ENCODE measurements at places on chromosomes 12 and 14.

- DNase-seq: no peak
Observed at GRCh38 chr14:22489244-22489545, 99.8 kb downstream of the DAD1 start.

GRCh38 chr12:100265732-100266584 lies 921 bp downstream of the DEPDC4 start:
- DNase-seq: no peak

- DNase-seq: no peak
Observed at GRCh38 chr12:14956024-14956891, 5.1 kb downstream of the ARHGDIB start.

DNA sequence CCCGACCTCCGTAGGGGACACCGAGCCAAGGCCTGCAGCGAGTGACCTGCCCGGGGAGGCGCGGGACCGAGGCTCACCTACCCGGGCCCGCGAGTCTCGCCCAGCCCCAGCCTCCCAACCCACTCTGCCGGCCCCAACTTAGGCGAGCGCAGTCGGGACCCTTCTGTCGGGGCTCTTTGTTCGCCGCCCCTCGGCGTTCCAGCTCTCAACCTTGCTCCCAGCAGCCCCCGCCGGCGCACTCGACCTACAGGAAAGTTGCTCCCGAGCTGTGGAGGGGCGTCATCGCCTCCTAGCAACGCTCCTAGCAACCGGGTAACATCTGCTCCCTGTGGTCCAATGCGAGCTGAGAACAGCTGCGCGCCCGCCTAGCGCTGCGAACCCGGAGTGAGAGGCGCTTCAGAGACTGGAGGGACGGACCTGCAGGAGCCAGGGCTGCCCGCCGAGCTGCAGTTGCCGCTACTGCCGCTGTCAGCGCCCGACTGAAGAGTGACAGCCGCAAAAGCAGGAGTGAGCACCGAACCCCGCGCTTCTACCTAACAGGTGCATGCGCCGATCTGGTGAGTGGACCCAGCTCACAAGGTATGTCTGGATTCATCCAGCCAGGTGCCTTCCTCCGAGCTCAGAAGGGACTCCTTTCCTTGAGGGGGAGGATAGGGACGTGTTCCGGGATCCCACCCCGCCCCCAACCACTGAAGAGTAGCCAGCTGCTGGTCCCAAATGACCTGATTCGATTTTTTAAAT lies 355.0 kb downstream of the SNAPC1 start:
- peak; percentile 58 for DNase-seq

DNA sequence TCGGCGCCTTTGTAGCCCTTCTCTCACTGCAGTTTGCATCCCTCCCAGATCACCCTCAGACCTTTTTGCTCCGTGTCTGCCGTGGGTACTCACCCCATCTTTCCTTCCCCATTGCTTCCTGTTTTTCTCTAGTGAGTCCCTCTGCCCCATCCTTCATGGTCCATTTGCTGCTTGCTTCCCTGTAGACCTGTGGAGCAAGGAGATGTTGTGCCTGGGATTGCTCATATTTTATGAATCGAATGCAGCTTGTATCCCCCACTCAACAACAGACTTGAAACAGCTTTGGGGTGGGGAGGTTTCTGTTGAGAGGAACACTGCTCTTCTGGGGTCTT lies 661 bp downstream of the DENR start:
- DNase-seq: no peak

DNA sequence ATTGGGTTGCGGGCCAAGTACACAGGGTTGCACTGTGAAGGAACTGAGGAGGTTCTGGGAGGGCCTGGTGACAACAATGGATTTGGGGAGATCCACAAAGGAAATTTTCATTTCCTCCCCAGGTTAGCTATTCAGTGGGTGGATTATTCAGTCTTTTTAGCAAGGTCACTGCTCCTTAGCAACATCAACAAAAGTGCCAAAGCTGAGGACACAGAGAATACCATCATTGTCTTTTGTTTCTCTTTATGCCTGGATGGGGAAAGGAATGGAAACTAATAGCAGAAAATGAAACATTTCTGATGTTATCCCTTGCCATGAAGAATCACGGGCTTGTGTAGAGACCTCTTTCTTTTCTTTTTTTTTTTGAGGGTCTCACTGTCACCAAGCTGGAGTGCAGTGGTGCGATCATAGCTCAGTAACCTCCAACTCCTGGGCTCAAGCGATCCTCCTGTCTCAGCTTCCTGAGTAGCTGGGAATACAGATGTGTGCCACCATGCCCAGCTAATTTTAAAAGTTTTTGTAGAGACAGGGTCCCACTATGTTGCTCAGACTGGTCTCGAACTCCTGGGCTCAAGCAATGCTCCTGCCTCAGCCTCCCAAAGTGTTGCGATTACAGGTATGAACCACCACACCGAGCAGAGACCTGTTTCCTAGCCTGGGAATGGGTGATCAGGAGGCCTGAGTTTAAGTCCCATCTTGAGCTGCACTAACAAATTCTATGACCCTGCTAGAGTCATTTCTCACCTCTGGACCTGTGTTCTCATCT lies 6.5 kb downstream of the PPP1R3E start:
- DNase-seq: no peak

DNA sequence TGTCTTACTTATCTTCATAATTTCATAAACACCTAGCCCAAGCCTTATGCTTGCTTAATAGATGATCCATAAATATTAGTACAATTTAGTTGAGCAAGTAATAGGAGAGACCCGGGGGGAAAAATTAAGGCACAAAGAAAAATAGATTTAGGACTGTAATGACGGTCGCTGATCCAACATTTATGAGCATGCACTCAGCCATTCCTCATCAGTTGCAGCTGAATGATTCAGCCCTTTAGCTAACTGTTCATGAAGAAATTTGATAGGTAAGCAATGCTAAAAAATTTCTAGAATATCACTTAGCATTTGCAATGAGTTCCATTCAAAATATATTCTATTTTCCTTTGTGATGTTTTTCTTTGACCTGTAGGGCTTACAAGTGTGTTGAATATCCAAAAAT lies 163.2 kb downstream of the PTPRO start:
- DNase-seq: no peak

DNA sequence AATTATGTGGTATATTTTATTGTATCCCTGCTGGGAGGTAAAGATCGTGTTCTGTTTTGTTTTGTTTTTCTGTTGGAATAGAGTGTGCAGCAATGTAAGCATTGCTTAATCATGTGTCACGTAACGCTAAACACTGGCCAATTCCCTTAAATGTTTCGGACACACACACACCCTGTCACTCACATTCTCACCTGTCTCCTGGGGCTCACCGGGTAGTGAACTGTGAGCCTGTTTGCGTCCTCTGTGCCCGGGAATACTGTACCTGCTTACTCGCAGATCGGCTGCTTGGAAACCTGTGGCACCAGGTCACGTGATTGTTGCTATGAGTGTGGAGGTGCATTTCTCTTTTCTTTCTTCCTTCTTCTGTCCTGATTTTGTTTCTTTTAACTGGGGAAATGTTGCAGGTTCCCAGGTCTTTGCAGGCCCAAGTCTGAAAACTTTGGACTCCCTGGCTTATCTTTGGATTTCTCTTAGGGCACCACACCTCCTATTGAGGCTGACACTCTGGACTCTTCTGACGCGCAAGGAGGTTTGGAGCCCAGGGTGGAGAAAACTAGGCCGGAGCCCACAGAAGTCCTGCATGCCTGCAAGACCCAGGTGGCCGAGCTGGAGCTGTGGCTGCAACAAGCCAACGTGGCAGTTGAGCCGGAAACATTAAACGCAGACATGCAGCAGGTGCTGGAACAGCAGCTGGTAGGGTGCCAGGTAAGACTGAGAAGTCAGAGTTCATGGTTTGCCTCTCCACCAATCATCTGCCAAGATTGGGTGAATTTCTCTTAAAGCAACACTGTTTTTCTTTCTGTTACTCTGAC lies 181.1 kb downstream of the ESR2 start:
- DNase-seq: no peak

GRCh38 chr12:88416786-88417185 lies 163.5 kb downstream of the KITLG start:
- no peak for DNase-seq
